ENCODE measurements at places on chromosomes 4 and X.

GRCh38 chrX:10106806-10107205, 50.0 kb upstream of the CLCN4 start:
- DNase-seq: peak; percentile 60

DNA sequence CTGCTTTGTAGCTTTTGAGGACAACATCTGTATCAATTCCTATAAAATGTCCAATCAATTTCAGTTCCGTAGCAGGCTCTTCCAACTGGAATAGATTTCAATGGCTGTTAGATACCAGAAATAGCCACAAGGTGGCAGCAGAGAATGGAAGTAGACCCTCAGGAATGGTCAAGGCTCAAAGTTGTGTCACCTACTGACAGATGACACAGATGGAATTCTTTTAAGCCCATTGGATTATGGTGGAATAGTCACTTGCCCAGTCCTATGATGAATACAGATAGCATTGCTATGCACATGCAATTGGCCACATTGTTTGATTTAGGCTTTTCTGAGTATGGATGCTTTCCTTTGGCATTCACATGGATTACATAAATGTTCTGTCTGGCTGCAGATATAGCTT, 130.4 kb upstream of the RADX start:
- peak; percentile 33 for DNase-seq

DNA sequence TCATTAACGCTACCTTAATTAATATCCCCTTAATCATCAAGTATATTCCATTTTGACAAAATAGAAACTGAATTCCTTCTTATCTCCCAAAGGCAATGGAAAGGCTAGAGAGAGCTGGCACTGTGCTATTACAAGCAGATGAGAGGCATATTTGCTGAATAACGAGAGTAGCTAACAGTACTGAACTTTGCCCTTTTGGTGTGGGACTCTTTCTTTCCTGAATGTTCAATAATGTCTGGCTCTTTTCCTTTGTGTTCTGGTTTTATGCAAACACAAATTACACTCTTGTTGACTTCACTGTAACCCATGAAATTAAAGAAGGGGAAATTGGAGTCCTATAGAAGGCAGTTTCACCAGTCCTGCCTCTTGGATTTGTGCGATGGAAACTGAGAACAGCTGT, 63.5 kb downstream of the SHROOM3 start:
- no peak for DNase-seq

DNA sequence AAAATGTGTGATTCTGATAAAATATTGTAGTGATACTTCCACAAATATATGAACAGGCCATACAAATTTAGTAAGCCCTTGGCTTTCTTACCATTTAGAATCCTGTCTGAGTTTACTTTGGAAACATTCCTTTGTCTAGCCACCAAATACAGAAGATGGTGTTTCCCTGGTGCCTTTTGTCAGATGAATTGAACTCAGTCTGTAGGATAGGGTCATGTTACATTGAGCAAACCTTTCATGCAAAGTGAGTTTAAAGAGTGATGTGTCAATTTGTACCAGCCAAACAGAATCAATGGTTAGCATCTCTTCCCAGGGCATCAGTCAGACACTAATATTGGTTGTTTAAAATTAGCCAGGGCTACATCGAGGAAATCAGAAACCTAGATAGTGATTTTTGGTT, 1443.4 kb downstream of the ARAP2 start:
- DNase-seq: no peak

GRCh38 chrX:10404436-10404835, 215.9 kb downstream of the MID1 start:
- DNase-seq: no peak

GRCh38 chr4:73001885-73002284, 67.6 kb downstream of the COX18 start:
- no peak for DNase-seq

- DNase-seq: no peak
These were observed 37.3 kb upstream of the C1QTNF7 start for GRCh38 chr4:15390494-15390893.

All from activated T-cell treated with anti-CD3 and anti-CD28 coated beads, Interleukin-2, amount 50 U/mL, for 48 hours (primary cell).